ENCODE measurements at places on chromosomes 2 and 18.

GRCh38 chr18:74328206-74328605 lies 12.6 kb downstream of the C18orf63 start:
- DNase-seq = no peak

DNA sequence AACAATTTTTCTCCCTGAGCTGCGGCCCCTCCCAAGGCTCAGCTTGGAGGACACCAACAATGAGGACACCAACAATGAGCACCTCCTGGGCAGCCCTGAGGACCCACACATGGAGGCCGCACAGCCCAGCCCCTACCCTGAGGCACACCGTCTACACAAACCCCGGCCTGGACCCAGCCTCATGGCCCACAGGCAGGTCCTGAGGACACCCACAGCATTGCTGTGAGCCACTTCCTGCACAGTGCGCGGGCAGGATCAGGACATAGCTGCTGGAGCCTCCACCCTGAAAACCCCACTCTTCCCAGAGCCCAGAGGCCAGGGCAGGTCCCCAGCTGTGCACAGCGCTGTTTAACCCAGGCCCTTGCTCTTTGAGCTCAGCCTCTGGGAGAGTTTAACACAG lies 194.3 kb downstream of the RTP5 start:
- DNase-seq = no peak

- peak; percentile 88 for DNase-seq
Measured at GRCh38 chr2:31233741-31234682, at the start of gene EHD3. TSS of gene EHD3 (plus strand) at chr2:31234152. CDS start at chr2:31234622, 470 bp downstream.

DNA sequence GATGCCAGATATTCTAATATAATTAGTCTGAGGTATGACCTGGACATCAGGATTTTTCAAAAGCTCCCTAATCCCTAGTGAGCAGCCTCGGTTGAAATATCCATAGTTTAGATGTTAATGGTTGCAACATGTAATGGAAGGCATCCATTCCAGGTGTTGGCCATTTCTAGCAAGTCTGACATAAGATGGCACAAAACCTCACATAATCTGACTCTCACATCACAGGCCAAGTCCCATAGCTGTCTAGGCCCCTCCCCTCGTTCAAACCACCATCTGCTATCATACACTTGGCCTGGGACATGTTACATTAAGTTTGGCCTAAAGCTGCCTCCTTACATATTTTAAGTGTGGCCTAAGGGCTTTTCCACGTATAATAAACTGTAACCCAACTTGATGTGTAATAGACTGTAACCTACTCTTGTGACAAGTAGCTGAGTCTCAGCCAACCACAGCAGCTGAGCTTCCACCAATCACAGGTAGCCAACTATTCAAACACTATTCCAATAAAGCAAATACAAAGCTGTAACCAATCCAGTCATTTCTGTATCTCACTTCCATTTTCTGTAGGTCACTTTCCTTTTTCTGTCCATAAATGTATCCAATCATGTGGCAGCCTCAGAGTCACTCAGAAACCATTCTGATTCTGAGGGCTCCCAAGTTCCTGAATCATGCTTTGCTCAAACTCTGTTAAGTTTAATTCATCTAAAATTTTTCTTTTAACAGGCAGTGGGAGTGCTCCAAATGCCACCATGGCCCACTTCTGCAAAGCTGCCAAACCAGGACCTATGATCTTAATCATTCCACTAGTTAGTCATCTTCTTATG lies 59.4 kb downstream of the ADD2 start:
- no peak for DNase-seq

DNA sequence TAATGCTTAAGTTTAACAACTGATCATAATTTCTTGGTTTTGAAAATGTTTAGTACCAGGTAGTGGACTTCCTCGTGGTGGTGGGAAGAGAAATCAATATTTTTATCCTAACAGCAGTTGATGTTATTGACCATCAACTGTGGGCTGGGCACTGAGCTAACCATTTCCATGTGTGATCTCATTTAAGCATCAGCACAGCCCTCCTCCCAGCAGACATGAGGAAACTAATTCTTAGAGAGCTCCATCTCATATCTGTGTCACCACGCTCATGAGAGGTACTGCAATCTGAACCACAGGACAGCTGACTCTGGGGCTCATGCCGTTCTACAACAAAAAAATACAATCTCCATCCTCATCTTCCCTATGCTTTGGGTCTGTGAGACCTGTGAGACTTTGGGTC lies 332.8 kb upstream of the RAB12 start:
- DNase-seq = no peak

Data from T47D (cell line).